ENCODE measurements at places on chromosomes 1 and 21. TPM values are rescaled to one million over a fixed set of nuclear protein-coding genes. Genes with fewer than 3 reads are reported as not detected.

- DNase-seq: no peak
These were observed 61.1 kb upstream of the ANGPTL1 start for GRCh38 chr1:178931858-178932551.

GRCh38 chr1:1291548-1292441 lies 11.6 kb downstream of the SCNN1D start:
- DNase-seq: peak; percentile 65

- DNase-seq: no peak
These were observed 4.8 kb upstream of the SFN start for GRCh38 chr1:26858160-26858559.

DNA sequence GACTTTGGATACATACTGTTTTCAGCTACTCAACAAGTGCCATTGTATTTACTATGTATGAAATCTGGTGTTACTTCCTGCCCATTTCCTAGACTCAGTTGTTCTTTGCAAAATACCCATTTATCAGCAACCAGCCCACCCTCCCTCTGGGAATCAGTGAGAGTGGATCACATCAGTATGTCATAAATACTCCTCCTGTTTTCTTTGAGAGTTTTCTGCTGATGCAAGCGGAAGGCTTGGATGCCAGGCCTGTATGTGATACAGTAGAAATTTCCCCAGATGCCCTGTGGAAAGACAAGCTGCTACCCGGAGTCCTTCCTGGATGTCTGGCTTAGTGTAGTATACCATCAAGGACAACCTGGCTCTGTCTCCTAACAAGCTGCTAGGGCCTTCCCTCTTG lies 2.4 kb upstream of the PTPRC start:
- DNase-seq: no peak

PEAR1 gene
- total RNA-seq: 12.2 TPM

DNA sequence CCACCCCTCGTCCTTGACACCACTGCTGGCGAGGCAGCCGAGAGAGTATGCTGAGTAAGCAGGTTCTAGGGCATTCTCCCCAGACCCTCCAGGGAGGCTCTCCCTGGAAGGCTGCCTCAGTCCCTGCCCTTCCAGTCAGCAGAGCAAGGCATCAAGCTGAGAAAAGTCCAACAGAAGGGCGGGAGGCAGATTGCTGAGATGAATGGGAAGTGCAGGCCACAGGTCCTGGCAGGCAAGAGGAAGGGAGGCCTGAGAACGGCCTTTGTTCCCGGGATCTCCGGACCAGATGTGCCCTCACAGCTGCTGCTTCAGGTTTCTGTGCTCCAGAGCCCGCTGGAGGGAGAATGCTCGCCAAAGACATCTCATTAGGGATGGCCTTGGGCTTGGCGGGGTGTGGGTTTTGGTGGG lies 270.0 kb upstream of the VAMP3 start:
- no peak for DNase-seq

DNA sequence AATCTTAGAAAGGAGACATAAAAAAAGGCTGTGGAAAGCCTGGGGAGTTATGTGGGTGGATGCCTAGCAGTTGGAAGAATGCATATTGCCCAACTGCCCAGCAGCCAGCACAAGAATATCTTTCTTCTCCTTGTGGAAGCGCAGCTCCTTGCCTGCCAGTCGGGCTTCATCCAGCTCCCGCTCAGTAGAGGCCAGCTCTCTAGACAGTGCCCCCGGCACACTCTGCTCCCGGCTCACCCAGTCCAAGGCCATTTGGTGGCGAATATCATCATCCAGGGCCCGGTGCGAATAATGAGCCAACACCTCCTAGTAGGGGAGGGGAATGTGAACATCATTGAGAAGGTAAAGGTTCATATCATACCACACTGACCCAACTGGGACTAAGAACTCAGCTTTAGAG lies 9.0 kb upstream of the RBM8A start:
- no peak for DNase-seq

RNU11 gene
- total RNA-seq: not detected

SPRR2A gene
- total RNA-seq: not detected

DNA sequence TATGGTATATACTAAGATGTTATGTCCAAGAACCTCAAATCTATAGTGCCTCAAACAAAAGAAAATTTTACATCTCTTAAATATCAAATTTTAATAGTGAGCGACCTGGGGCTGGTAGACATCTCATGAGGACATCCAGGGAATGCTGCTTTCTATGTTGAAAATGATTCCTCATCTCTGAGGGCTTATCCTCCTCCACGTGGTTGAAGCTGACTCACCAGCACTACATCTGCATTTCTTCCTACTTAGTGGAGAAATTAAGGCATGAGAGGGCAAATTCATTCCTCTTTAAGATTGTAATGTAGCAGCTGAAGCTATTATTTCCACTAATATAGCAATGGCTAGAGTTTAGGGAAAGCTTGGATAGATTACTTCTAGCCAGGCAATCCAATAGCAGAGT lies 529.5 kb downstream of the COL11A1 start:
- DNase-seq: no peak

GRCh38 chr1:40264354-40264781 lies 6.3 kb downstream of the ZMPSTE24 start:
- no peak for DNase-seq

KIF26B gene
- total RNA-seq: 0.11 TPM

SLAMF8 gene
- not detected for total RNA-seq

- DNase-seq: no peak
These were observed 154.6 kb downstream of the PLPPR5 start for GRCh38 chr1:98849969-98850636.

GRCh38 chr1:39386997-39387396 lies 104.4 kb upstream of the BMP8A start:
- DNase-seq: no peak

PGBD5 gene
- not detected for total RNA-seq

DNA sequence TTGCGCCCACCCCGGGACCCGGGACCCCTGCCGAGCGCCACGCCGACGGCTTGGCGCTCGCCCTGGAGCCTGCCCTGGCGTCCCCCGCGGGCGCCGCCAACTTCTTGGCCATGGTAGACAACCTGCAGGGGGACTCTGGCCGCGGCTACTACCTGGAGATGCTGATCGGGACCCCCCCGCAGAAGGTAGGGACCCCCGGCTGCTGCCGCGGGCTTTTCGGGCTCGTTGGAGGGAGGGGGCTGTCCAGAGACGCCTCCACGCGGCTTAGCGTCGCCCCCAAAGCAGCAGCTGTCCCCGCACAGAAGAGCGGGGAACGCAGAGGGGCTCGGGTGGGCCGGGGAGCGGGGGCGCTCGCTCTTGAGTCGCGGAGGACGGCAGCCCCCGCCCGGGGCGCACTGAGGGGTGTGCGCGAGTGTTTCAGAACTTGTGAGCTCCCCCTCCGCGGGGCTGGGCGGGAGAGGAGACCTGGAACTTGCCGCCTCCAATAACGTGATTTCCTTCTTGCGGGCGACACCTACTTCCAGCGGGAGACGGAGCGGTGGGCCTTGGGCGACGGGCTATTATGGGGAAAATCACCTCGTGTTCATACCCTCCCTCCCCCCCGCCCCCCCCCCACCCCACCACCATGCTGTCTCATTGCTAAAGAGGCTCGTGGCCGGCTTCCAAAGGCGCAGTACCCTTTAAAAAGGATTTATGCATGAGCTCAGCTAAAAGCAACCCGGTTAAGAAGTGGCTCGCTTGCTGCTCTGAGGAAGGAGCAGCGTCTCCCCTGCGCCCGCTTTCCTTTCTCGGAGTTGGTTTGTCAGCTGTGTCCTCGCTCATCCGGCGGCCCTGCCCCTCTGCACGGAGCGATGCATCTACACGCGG lies 664 bp downstream of the BACE2 start:
- peak; percentile 35 for DNase-seq

RPS8 gene
- 2,176 TPM for total RNA-seq

Data from PC-9 (cell line).